ENCODE measurements at places on chromosomes 5 and 9. TPM values are rescaled to one million over a fixed set of nuclear protein-coding genes. Genes with fewer than 3 reads are reported as not detected.
A peak's percentile ranks its signal among the peaks of the same experiment; 100 is the strongest.

DNA sequence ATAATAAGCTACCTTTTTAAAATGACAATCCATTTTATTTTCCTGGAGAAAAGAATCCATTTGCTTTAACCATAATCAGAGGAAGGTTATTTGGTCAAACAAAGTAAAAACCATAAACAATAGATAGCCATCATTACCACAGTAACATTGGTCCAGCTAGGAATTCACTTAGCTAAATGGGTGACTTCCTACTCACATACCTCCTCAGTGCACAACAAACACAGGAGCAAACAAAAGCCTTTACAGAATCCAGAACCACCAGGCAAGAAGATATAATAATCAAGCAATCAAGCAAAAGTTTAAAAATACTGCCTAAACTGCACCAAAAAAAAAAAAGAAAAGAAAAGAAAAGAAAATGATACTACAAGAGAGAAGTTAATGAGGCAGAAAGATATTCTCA lies 949 bp upstream of the IFNK start:
- ATAC-seq, result no peak

DNA sequence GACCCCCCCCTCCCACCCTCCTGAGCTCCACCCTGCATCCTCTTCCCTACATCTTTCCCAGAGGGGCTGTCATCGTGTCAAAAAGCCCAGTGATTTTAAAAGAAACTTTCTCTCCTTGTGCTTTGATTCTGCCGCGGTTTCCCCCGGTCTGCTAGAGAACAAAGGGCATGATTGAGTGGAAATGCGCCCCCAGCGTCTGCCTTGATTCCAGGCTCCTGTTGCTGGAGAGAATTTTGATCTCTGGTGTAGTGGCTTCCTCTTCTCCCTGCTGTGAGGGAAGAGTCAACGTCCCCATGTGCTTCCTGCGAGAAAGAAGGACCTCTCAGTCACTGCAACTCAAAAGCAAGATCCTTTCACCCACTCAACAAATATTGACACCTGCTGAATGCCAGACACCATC lies 61.9 kb upstream of the RAPGEF1 start:
- ATAC-seq, result no peak

- ATAC-seq, result no peak
These were observed 88.9 kb downstream of the DMAC1 start for GRCh38 chr9:7710686-7711085.

- no peak for ATAC-seq
These were observed 6.0 kb downstream of the IPPK start for GRCh38 chr9:92663951-92664350.

- no peak for ATAC-seq
These were observed 37.7 kb downstream of the DRD1 start for GRCh38 chr5:175406300-175406699.

PLAC8L1 gene
- total RNA-seq, result 0.45 TPM

- no peak for ATAC-seq
These were observed 262.2 kb downstream of the EFNA5 start for GRCh38 chr5:107408564-107408963.

DNA sequence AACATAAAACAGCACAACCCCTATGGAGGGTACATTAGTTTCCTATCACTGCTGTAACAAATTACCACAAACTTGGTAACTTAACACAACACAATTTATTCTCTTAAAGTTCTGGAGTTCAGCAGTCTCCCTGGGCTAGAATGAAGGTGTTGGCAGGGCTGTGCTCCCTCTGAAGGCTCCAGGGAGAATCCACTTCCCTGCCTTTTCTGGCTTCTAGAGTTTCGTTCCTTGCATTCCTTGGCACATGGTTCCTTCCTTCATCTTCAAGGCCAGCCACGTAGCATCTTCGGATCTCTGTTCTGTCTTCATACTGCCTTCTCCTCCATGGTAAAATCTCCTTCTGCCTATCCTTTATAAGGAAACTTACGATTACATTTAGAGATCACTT lies 25.0 kb upstream of the GSN start:
- ATAC-seq, result no peak

GRM6 gene
- total RNA-seq, result not detected

DNA sequence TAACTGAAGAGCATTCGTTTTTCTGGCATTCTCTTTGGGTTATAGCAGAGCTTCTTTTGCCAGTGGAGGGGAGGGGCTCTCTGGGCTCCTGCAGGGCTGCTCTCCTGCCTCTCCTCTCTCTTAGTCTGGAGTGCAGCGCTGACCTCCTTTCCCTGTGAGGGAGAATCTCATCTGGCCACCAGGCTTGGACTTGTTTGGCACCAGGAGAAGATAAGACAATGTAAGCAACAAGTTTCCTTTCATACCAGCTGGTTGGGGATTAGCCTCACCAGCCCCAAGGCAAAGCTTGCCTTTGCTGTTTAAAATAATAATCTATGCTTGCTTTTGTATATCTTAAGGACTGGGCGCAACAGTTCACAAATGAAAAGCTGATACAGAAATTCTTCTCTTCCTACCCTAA lies 196.4 kb downstream of the TLE4 start:
- ATAC-seq, result no peak

SOHLH1 gene
- not detected for total RNA-seq

ZFAND5 gene
- total RNA-seq, result 104 TPM

DNA sequence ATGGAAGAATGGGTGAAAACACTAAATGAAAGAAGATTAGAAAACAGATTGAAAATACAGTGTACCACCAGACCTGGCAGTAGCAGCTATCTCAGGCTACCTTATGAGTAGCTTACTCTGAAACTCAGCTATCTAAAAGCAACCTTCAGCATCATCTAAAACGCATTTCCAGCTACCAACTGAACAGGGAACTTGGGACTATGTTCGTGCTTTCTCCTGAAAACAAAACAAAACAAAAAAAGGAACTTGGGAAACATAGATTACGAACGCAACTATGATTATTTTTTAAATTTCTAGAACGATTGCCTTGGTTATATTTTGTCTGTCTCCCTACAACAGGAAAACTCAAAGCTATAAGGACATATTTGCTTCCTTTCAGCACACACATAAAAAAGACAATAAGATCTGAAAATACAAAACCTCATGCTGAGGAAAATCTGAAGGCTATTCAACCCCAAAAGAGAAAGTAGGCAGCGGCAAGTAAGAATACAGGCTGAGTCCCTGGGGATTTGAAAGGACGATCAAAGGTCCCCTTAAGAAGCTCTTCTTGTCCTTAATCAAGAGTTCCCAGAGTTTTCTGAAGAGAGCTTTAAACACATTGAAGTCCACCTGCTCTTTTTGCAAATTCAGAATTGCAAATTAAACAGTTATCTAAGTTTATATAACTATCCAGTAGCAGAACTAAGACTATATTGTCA lies 53.4 kb downstream of the OR2K2 start:
- no peak for ATAC-seq

HAND1 gene
- total RNA-seq, result not detected

DNA sequence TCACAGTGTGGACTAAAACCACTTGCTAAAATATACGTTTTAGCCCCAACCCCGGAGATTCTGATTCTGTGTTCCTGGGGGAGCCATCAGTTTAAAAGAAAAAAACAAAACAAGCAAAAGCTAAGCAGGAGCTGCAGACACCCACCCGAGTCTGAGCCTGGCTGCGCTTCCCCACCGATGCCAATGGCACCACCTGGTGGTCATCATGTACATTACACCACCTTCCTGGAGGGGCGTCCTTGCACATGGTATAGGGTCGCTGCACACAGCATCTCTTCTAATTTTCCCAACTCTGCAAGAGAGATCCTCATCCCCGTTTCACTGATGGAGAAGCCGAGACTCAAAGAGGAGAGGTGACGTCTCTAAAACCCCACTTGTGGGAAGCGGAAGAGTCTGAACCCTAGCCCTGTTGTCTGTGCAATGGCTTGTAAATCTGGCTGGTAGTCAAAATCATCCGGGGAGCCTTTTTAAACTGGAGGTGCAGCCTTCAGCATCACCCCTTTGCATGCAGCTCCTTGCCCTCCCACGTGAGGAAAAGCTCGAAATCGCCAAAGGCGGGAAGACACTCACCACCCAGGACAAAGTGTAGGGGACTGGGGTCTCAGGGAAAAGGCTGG lies 23.1 kb upstream of the CNOT6 start:
- ATAC-seq, result peak; percentile 42

- ATAC-seq, result no peak
These were observed 9.4 kb upstream of the PLCXD3 start for GRCh38 chr5:41519801-41520200.

GRCh38 chr5:59496524-59497134 lies 396.9 kb downstream of the PDE4D start:
- peak; percentile 28 for ATAC-seq

PCDHA9 gene
- total RNA-seq, result not detected

GRCh38 chr9:2253636-2254580 lies 238.8 kb downstream of the SMARCA2 start:
- no peak for ATAC-seq

DNA sequence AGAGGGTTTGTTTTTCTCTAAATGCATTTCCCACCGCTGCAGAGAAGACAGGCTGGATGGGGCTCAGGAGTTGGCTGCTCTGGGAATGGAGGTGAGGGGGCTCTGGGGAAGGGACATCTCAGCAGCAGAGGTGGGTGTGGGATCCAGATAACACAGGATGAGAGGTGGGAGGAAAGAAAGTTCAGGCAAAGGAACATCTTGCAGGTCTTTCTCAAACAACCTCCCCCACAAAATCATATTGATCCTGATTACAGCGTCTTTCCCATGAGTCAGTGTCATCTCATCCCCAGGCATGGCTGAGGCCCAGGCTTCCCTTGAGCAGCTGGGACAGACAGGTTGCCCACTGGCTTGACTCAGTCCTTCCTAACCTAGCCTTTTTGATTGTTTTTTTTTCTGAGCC lies 11.3 kb upstream of the ACSL6 start:
- ATAC-seq, result peak; percentile 42

- peak; percentile 97 for ATAC-seq
These were observed 54.8 kb downstream of the CAMK4 start for GRCh38 chr5:111278858-111279504.

DNA sequence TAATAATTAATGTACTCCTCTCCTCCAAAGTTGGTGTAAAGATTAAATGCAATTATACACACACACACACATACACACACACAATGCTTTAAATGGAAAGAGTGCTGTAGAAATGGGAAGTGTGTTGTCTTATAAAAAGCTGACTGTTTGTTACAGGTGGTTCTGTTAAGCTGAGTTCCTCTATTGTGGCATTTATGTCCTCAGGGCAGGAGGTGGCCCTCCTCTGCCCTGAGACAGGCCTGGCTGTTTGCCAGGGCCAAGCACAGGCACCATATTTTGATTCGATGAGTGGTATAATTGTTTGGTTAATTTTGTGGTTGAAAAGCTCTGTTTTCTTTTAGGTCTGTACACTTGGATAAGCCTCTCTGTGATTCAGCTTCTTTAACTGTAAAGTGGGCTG lies 573.9 kb downstream of the KIF4B start:
- ATAC-seq, result no peak

DNA sequence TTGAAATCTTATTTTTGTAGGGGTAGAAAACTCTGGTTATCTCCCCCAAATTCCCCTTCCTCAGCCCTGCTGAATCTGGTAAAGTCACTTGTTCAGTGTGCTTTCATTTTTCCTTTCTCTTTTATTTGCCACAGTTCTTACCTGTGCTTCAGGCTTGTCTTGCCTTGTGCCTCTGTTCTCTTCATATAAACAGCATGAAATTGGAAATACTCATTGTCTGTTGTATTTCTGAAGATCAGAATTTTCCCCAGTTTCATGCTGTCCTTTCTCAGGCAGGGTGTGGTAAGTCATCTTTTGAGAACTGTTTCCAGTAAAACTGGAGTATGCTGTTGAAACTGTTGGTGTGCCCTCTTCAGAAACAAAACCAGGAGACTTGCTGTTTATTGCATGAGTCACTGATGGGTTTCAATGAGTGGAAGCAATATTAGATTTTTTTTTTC lies 7.0 kb downstream of the PAM start:
- peak; percentile 73 for ATAC-seq

AHRR gene
- 49.5 TPM for total RNA-seq

Measured in activated T-helper 17 cell treated with anti-CD3 and anti-CD28 coated beads, Interleukin-2, amount 50 U/mL, for 72 hours (primary cell).